ENCODE measurements at places on chromosomes 6 and 20. TPM values are rescaled to one million over a fixed set of nuclear protein-coding genes. Genes with fewer than 3 reads are reported as not detected.

Gene SAMD10
- polyA plus RNA-seq, result 14.2 TPM

Gene ANGPT4
- polyA plus RNA-seq, result not detected

Gene B3GAT2
- 0.72 TPM for polyA plus RNA-seq

Gene RIMS1
- polyA plus RNA-seq, result not detected

All from naive thymus-derived CD4-positive, alpha-beta T cell (primary cell).